NCI-H187 (cell line): ENCODE measurements at places on chromosomes 3 and 15.

DNA sequence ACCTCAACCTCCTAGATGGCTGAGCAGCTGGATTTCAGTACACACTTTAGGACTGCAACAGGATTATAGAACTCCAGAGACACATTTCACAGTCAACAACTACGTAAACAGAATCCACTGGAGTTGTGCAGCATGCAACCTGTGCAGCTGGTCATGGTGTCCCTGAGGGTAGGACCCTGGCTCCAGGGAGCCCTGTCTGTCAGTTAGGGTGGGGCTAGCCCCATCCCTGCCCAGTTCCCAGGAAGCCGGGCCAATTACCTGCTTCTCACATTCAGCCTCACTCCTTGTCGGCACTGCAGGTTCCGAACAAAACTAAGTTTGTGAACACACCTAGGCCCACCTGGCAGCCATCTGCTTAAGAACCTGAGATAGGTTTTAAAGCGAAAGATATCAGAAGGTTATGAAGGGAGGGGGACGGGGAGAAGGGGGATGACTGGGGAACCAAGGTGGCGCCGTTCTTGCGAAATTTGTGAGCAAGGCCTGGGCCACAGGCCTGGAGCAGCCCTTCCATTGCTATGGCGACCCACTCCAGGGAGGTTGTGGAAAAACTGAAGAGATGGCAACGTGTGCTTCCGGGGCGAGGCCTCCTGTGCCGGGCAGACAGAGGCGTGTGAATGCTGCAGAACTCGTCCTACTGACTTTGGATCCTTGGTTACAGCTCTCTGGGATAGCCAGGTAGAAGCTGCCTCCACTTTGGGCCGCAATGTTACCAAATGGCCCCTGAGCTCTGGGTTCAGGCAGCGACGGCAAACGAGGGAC is 25.3 kb downstream of the ACSBG1 start:
- no peak for DNase-seq

DNA sequence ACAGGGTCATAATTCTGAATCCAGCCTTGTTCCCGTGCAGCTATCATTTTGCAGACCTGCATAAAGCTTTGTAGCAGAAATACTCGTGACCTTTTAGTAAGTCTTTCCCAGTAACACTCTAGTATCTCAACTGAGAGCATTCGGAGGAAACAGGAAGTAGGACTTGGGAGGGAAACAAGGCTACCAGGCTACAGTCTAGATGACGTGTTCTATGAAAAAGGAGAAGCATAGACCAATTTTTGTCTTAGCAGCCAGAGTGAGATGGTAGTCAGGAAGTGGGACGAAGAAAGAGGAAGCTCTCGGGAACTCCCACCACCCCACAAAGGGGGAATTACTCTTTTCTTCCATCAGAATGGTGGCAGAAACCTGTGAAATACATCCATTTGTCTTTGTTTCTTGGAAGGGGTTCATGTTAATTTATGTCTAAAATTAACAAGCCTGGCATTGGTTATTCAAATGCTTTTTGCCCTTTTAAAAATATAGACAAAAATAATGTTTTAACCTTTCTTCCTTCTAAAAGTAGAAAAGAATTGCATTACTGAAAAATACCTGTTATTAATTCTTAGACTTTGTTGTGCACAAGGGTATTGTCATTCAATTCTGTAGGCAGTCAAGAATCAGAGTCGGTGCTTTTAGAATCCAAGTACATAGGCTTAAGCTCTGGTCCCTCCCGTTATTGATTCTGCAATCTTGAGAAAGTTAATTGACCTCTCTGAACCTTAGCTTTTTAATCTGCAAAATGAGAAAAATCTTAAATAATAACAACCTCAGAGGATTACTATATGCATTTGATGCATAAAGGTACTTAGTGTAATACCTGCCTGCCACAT is 1.6 kb upstream of the SUCNR1 start:
- no peak for DNase-seq

DNA sequence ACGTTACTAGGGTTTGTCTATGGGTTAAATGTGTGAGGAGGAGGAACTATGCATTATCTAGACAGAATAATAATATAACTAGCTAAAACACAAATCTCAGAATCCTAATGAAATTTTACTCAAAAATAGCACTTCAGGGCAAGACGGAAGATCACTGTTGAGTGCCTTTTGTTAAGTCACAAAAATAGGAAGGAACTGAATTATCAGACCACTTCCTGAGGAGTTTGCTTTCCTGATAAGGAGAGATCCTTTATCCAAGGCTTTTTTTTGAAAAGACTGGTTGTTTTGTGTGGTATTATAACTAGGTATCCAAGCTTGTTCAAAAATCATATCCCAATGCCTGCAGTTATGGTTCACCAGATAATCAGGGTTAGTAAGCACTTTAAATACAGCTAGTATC is 34.6 kb downstream of the NR2E3 start:
- no peak for DNase-seq

- DNase-seq: no peak
Observed at GRCh38 chr3:142445816-142446254, 2.0 kb downstream of the XRN1 start.

GRCh38 chr3:42402394-42403096 is 7.9 kb downstream of the LYZL4 start:
- no peak for DNase-seq

- DNase-seq: no peak
Observed at GRCh38 chr3:127440384-127440783, 150.1 kb downstream of the TPRA1 start.

- DNase-seq: no peak
Observed at GRCh38 chr15:85407421-85408269, 27.2 kb downstream of the AKAP13 start.

DNA sequence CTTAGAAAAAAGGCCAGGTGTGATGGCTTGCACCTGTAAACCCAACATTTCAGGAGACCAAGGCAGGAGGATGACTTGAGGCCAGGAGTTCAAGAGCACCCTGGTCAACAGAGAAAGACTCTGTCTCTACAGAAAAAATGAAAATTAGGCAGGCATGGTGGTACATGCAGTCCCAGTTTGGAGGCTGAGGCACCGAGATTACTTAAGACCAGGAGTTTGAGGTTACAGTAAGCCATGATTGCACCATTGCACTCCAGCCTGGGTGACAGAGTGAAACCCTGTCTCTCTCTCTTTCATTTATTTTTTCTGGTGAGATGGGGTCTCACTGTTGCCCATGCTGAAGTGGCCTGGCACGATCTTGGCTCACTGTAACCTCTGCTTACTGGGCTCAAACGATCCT is 24.7 kb downstream of the IP6K1 start:
- DNase-seq: no peak

DNA sequence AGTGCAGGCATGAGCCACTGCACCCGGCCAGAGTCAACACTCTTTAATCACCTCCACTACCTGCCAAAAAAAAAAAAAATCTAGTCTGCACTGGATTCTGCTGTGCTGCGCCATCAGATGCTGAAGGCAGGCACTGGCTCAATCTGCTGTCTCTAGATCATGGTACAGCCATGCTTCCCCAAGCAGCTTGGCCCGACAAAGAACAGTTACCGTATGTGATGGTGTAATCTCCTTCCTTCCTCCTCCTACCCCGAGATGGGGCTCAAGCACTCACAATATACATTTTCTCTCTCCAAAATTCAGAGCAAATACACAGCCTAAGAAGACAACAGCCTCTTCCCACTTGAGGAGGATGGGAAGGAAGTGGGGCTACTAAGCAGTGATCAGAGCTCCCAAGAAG is 45.1 kb downstream of the DAPK2 start:
- DNase-seq: no peak

- DNase-seq: no peak
Observed at GRCh38 chr3:12302564-12302963, 13.7 kb downstream of the PPARG start.

DNA sequence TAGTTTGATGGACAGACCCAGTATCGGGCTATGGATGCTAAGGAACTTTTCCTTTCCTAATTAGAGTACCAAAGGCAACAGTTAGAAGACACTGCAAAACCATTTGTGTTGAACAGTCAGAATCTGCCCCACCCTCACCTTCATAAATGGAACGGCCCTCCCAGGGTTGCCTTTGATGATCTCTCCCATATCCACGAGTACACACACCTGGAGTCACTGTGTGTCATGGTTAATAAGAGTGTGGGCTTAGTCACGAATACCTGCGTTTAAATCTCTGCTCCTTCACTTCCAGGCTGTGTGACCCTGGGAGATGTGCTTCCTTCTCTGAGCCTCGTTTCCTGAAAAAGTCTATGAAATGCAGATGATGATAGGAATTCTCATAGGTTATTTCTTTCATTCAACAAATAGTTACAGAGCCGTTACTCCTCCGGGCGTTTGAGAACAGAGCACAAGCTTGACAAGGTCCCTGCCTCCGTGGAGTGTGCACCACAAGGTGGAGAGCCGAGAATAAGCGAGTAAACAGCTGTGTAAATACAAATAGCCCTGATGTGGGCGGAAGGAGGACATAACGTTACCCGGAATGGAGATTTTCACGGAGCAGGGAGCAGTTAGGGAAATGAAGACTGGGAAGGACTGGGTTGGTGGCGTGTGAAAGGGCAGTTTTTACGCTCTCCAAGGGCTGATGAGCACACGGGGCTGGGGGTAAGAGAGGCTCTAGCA is 6.7 kb downstream of the SLC51A start:
- DNase-seq: no peak

GRCh38 chr15:43872416-43873020 is 45.7 kb downstream of the WDR76 start:
- DNase-seq: no peak

- no peak for DNase-seq
Observed at GRCh38 chr3:107822308-107822707, 268.5 kb downstream of the CD47 start.

- no peak for DNase-seq
Observed at GRCh38 chr3:15983693-15984092, 185.9 kb upstream of the ANKRD28 start.

- DNase-seq: no peak
Observed at GRCh38 chr3:27758083-27758482, 36.0 kb upstream of the EOMES start.

- DNase-seq: no peak
Observed at GRCh38 chr3:126360046-126360713, 3.0 kb upstream of the KLF15 start.

GRCh38 chr3:169527507-169527906 is 136.0 kb downstream of the MECOM start:
- no peak for DNase-seq

DNA sequence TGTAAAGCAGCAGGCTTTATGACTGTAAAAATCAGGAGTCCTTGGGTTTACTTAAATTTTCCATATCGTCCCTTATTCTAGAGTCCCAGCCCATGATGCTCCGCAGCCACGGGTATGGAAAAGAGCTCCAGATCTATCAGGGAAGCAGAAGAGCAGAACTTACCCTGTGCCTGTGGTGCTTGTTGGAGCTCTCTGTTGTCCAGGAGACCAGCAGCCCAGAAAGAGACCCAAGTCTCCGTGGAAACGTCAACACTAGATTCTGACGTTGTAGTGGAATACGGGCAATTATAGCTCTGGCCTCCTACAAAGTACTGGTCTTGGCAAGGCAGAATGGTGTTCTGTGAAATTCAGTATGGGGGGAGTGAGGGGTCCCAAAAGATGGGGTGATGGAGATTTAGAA is 2.0 kb downstream of the GMNC start:
- no peak for DNase-seq

- DNase-seq: no peak
Observed at GRCh38 chr3:53230041-53230621, 25.7 kb downstream of the TKT start.
